ENCODE measurements at places on chromosomes 3 and 15.

DNA sequence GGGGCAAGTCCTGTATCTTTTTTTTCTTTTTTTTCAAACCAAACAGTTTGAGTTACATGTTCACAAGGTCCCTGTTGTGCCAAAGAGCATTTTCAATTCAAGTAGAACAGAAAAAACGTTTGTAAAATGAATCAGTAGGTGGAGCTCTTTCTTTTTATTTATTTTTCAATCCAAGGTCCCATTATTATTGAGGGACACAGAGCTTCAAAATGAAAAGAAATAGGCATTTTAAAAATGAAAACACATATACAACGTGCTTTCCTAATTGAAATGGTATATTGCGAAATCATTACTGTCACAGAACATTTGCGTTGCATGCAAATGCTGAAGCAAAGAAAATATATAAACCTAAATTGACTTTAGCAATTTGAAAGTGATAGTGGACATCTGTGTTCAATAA lies 711.0 kb downstream of the MECOM start:
- DNase-seq: no peak

GRCh38 chr3:74445541-74445940 lies 168.9 kb downstream of the CNTN3 start:
- DNase-seq: no peak

GRCh38 chr3:109995377-109995776 lies 658.0 kb upstream of the DPPA4 start:
- no peak for DNase-seq

DNA sequence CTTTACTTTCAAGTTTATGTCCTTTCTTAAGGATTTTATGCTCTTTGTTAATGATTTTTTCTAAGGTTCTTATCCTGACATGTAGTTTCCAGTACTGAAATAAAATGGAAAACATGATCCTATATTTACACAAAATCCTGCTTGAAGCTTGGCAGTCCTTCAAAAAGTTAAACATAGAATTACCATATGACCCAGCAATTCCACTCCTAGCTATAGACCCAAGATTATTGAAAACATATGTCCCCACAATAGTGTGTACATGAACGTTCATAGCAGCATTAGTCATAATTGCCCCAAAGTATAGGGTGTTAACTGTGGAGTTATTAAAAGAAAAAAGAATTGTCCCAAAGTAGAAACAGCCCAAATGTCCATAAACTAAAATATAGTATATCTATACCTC lies 33.2 kb downstream of the ITGB5 start:
- DNase-seq: no peak

DNA sequence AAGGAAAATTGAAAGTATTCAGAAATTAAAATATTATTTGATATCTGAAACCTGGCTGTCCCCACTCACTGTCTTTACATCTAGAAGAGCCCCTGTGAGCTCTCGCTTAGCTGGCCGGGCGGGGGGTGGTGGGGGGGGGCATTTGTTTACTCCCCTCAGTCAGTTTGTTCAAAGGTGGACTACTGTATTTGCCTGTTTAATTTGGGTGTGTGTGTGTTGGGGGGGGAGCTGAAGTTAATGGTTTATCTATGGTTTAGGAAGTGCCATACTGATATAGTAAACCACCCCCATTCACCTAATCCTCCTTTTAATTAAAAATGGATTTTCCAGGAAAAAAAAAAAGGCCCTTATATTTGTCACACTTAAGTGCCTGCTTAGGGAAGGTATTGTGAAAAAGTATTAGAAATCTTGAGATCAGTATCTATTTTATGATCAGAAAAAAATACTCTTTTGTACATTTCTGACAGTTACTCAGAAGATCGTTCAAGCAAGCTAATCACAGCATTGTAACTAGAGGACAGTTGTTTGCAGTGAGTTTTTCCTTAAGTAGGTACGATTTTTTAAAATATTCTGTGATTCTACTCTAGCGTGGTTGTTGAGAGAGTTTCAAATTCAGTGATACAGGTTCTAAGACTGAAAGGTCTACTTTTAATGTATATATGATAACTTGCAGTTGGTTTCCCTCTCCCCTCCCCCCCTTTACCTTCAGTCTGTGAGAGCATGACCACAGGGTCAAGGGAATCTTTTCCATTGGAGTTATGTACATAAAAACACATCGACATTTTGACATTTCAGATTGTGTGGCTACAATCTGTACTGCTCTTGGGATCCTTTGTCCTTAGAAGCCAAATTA lies 8.5 kb downstream of the NR2F2 start:
- no peak for DNase-seq

DNA sequence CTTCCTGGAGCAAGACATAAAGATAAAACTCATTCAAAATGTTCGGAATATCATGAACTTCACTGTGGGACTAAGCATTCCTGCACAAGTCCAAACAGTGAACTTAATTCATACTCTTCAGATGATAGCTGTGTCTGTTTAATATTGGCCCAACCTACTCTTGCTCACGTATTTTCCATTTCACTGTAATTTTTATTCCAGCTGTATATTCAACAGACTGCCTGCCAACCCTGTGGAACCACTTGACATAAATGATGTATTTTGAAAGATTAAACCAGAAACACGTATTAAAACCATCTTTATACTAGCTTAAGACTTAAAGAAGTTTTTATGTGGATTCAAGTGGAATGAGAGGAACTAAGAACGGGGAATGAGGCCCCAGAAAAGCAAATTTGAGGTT lies 172.5 kb downstream of the TMEM108 start:
- no peak for DNase-seq

DNA sequence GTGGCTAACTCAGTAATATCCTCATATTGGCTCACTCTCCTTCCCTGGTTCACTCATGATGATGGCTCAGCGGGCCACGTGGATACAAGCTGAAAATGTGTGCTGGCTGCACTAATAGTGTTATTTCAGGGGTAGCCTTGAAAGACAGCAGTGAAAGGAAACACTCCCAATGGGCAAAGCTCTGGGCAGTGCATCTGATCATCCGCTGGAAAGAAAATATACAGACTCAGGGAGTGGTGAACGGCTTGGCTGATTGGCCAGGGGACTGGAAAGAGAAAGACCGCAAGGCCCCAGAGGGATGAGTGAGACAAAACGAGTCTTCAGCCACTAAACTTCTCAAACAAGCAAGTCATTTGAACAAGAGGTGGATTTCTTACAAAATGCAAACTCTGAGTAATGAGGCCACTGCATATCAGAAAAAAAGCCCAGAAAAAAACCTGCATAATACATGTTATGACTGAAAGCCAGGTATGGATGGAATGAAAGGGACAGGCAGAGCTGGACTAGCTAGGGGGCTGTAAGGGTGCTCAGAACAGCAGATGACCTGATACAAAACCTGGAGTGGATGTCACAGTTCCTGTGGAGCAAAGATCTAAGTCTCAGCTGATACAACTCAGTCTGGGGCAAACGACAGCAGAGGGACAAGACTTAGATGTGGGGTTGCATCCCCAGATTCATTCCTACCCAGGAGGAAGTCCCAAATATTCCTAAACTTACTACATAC lies 33.3 kb downstream of the CMTM6 start:
- no peak for DNase-seq

- peak; percentile 63 for DNase-seq
Measured at GRCh38 chr3:126982126-126982470, 817 bp upstream of the PLXNA1 start.

DNA sequence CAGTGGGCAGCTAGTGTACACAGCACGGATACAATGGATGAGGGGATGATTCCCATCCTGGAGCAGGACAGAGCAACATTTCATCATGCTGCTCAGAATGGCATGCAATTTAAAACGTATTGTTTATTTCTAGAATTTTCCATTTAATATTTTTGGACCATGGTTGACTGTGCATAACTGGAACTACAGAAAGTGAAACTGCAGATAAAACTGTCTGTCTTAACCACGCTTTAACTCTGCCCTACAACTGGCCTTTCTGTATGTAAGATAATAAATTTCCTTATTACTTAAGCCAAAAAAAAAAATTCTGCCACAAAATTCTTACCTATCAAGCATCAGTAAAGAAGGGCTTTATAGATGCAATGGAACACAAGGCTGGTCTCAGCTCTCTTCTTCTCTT lies 33.4 kb downstream of the AP3S2 start:
- DNase-seq: no peak

DNA sequence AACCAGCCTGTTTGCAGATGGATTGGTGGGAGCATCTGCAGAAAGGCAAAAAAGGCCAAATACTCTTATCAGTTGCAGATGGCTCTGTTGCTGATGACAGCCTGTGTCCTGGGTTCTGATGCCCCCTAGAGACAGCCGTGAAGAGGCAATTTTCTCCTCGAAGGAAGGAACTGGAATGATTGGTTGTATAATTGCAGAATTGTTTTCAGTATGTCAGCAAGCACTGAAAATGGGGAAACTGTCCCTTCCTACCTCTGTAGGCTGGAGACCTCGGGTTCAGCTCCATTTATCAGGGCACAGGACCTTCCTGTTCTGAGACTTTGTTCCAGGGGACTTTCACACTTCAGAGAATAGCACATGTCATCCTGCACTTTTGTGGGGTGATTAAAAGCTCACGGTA lies 103.0 kb downstream of the PGPEP1L start:
- DNase-seq: peak; percentile 35

GRCh38 chr15:35629766-35630165 lies 83.8 kb upstream of the DPH6 start:
- DNase-seq: no peak

- no peak for DNase-seq
Measured at GRCh38 chr3:139506766-139507165, 30.4 kb upstream of the RBP2 start.

- DNase-seq: no peak
Measured at GRCh38 chr3:69180869-69181591, 58.6 kb upstream of the LMOD3 start.

GRCh38 chr15:101120987-101121386 lies 130.9 kb downstream of the CHSY1 start:
- DNase-seq: no peak

- no peak for DNase-seq
Measured at GRCh38 chr3:139935016-139935865, at the start of gene CLSTN2. Gene CLSTN2, plus strand, starts transcription at chr3:139935185.

- DNase-seq: no peak
Measured at GRCh38 chr15:38299216-38299615, 46.6 kb downstream of the SPRED1 start.

- no peak for DNase-seq
Measured at GRCh38 chr15:59203008-59203407, 3.6 kb upstream of the LDHAL6B start.

GRCh38 chr15:75002398-75002797 lies 7.0 kb downstream of the SCAMP5 start:
- DNase-seq: no peak

GRCh38 chr3:173663696-173664111 lies 266.2 kb downstream of the NLGN1 start:
- no peak for DNase-seq

- DNase-seq: no peak
Measured at GRCh38 chr15:66733976-66734375, 31.9 kb downstream of the SMAD6 start.

GRCh38 chr3:186151077-186151971 lies 42.4 kb upstream of the ETV5 start:
- peak; percentile 63 for DNase-seq

GRCh38 chr3:474828-475227 lies 278.3 kb downstream of the CHL1 start:
- no peak for DNase-seq

DNA sequence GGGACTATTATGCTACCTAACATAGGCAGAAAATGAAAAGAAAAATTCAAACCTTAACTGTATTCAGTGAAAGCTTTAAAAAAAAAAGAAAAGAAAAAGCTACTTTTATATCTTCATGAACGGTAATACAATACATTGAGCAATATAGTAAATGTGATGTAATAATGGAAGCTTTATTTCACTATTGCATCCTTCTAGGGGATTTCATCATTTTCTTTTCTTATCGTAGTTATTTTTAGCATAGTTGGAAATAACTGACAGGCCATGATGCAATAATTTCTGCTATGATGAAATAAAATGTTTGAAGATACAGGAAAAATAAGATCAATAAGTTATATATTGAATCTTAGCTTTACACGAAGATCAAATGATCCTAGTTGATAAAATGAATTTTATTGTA lies 40.3 kb upstream of the ZCWPW2 start:
- DNase-seq: peak; percentile 45

- no peak for DNase-seq
Measured at GRCh38 chr3:114690911-114691310, 397.1 kb downstream of the TIGIT start.
